ENCODE measurements at places on chromosomes 11 and 22. TPM values are rescaled to one million over a fixed set of nuclear protein-coding genes. Genes with fewer than 3 reads are reported as not detected.
A peak's percentile ranks its signal among the peaks of the same experiment; 100 is the strongest.

- no peaks in the 10 kb centered on the region for H3K36me3 ChIP-seq
- H3K27me3 ChIP-seq = no peaks in the 10 kb centered on the region
- no peak for DNase-seq
- H3K27ac ChIP-seq = no peak overlapping the region
- H3K4me1 ChIP-seq = no peaks in the 10 kb centered on the region
- H3K4me3 ChIP-seq = no peak overlapping the region
Measured at GRCh38 chr11:88036701-88037100, 138.5 kb downstream of the RAB38 start.

GRCh38 chr11:10450462-10451425 lies 4.3 kb upstream of the AMPD3 start:
- peaks cover 14% of the 10 kb centered on the region for H3K4me1 ChIP-seq
- H3K4me3 ChIP-seq = peak overlapping the region; percentile 48
- peak overlapping the region; percentile 29 for H3K27ac ChIP-seq
- H3K36me3 ChIP-seq = no peaks in the 10 kb centered on the region
- no peak for DNase-seq
- peaks cover 4% of the 10 kb centered on the region for H3K27me3 ChIP-seq

DNA sequence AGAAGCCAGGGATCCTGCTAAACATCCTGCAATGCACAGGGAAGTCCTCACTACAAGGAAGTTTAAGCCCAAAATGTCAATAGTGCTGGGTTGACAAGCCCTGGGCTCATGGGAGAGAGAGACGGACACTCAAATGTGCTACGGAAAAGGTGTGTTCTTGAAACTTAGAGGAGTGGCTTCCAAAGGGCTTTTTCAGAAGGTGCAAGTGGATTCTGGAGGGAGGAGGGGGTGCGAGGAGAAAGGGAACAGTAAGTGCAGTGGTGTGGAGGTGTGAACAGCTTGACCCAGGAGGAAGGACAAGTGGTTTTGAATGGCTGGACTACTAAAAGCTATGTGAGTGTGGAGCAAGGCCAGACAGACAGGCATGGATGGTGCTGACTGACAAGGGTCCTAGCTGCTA lies 50.4 kb upstream of the CECR2 start:
- no peak overlapping the region for H3K4me3 ChIP-seq
- DNase-seq = no peak
- H3K36me3 ChIP-seq = no peaks in the 10 kb centered on the region
- no peak overlapping the region for H3K27ac ChIP-seq
- H3K4me1 ChIP-seq = no peaks in the 10 kb centered on the region

DNA sequence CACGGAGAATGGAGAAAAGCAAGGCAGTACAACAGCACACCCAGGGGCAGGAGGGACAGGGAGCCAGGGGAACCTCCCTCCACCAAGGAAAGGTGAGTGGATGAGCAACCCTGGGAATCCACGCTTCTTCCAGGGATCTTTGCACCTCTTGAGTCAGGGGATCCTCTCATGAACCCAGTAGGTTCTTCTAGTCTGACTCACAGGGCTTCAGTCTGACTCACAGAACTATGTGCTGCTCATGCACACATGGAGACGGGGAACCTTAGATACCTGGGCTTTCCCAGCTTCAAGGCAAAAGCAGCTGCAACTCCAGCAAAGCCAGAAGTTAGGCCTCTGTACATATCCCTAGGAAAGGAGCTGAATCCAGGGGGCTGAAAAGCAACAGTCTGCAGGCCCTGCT lies 1021.4 kb upstream of the TENM4 start:
- H3K4me1 ChIP-seq = no peaks in the 10 kb centered on the region
- H3K27me3 ChIP-seq = no peaks in the 10 kb centered on the region
- no peak for DNase-seq
- no peak overlapping the region for H3K27ac ChIP-seq
- no peak overlapping the region for H3K4me3 ChIP-seq

- H3K4me3 ChIP-seq = no peak overlapping the region
- DNase-seq = no peak
- no peaks in the 10 kb centered on the region for H3K4me1 ChIP-seq
- H3K27me3 ChIP-seq = no peaks in the 10 kb centered on the region
- H3K27ac ChIP-seq = no peak overlapping the region
Measured at GRCh38 chr22:30433773-30434172, 8.2 kb downstream of the MTFP1 start.

GRCh38 chr11:32838505-32839274 lies 9.0 kb downstream of the PRRG4 start:
- no peaks in the 10 kb centered on the region for H3K4me1 ChIP-seq
- H3K27ac ChIP-seq = no peak overlapping the region
- no peak for DNase-seq
- H3K36me3 ChIP-seq = no peaks in the 10 kb centered on the region
- no peak overlapping the region for H3K4me3 ChIP-seq

DNA sequence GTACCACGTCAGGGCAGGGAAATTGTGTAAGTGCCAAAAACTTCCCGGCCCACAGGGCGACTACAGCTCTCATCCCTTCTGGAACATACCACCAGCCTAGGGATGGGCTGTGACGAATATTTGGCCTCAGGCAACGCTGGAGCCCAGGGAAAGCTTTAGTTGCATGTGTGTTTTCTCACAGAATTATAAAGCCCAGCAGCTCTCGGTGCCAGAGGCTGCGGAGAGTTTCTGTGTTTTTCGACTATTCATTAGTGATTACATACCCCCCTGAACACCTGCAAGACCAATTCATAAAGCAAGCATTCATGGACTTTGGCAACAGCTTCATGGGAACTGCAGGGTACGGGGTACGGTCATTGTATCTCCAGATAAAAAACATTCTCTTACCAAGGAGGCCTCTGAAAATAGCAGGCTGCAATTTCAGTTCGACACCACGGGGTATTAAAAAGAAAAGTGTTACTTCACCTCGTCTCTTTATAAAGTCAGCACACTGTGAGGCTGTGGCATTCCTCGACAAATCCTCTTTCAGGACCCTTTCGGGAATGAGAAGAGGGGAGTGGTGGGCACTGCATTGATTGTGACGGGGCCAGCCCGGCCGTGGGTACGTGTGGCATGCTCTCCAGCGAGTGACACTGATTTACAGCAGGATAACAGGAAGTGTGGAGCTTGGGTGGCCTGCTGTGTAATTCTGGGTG lies 243.6 kb upstream of the SORL1-AS1 start:
- no peaks in the 10 kb centered on the region for H3K36me3 ChIP-seq
- H3K27me3 ChIP-seq = peaks cover 7% of the 10 kb centered on the region
- no peak for DNase-seq
- H3K27ac ChIP-seq = no peak overlapping the region
- no peaks in the 10 kb centered on the region for H3K4me1 ChIP-seq

- no peak overlapping the region for H3K27ac ChIP-seq
- H3K4me3 ChIP-seq = no peak overlapping the region
- no peaks in the 10 kb centered on the region for H3K27me3 ChIP-seq
- H3K4me1 ChIP-seq = no peaks in the 10 kb centered on the region
Measured at GRCh38 chr11:18471995-18472394, 16.3 kb downstream of the LDHAL6A start.

DNA sequence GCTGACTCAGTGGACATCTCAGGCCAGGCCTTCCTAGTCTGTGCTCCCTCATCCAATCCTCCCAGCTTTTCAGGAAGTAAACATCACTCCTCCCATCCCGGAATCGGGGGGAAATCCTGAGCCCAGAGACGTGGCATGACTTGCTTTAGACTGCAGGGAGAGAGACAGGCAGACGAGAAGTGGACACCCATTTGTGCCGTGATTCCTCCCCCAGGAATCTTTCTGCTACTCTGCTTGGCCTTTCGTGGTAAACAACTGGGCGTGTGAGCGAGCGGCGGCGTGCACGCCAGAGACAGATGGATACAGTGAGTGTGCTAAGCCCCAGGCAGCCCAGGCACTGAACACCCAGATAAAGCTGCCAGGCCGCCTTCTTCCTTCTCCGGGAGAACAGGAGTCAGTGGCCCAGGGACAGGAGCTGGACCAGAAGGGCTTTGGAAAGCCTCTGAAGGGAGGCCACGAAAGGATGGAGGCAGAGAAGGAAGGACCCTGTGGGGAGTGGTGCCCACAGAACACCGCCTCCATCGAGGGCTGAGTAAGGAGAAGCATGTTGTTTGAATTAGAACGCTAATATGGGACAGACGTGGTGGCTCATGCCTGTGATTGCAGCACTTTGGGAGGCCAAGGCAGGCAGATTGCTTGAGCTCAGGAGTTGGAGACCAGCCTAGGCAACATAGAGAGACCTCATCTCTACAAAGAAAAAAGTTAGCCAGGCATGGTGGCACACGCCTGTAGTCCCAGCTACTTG lies 53.0 kb upstream of the PRR5 start:
- no peaks in the 10 kb centered on the region for H3K36me3 ChIP-seq
- H3K27ac ChIP-seq = no peak overlapping the region
- H3K27me3 ChIP-seq = no peaks in the 10 kb centered on the region
- no peak for DNase-seq
- no peak overlapping the region for H3K4me3 ChIP-seq

GRCh38 chr22:27719535-27720227 lies 81.9 kb downstream of the MN1 start:
- no peaks in the 10 kb centered on the region for H3K36me3 ChIP-seq
- H3K4me3 ChIP-seq = no peak overlapping the region
- no peaks in the 10 kb centered on the region for H3K4me1 ChIP-seq
- DNase-seq = no peak
- H3K27ac ChIP-seq = no peak overlapping the region

- no peaks in the 10 kb centered on the region for H3K36me3 ChIP-seq
- DNase-seq = no peak
- H3K4me1 ChIP-seq = no peaks in the 10 kb centered on the region
- H3K4me3 ChIP-seq = no peak overlapping the region
Measured at GRCh38 chr22:34814260-34815025, 251.5 kb upstream of the ISX start.

- H3K4me1 ChIP-seq = peaks cover 14% of the 10 kb centered on the region
- peaks cover 2% of the 10 kb centered on the region for H3K36me3 ChIP-seq
- H3K4me3 ChIP-seq = peak overlapping the region; percentile 81
Measured at GRCh38 chr11:59756558-59756840, 1.3 kb downstream of the STX3 start.

DNA sequence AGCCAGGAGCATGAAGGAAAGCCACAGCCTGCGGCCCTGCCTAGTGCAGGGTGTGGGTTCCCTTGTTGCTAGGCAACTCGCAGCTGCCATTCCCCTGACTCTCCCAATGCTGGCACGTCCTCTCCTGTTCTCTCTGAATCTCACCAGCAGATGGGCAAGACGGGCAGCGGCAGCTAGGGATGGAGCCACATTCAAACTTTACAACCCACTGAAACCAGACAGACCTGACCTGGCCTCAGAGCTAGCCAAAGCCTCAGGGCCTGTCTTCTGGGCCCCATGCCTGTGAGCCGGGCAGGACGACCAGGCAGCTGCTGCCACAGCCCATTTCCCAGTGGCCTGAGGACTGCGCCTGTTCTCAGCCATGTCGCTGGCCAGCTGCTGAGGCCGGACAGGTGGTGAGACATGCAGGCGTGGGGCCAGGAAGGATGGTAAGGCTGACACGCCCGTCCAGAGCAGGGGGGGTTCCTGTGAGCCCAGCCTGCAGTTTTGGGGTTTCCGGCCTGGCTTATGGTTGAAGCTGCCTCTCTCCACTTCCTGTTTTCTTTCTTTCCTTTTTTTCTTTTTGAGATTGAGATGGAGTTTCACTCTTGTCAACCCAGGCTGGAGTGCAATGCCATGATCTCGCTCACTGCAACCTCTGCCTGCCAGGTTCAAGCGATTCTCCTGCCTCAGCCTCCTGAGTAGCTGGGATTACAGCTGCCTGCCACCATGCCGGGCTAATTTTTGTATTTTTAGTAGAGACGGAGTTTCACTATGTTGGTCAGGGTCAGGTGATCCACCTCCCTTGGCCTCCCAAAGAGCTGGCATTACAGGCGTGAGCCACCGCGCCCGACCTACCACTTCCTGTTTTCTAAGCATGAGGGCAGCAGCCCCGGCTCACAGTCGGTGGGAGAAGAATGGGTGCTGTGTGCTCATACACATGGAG lies 4.1 kb downstream of the SUN2 start:
- H3K4me1 ChIP-seq = peaks cover 8% of the 10 kb centered on the region
- no peak overlapping the region for H3K4me3 ChIP-seq
- H3K27ac ChIP-seq = no peak overlapping the region
- DNase-seq = no peak
- no peaks in the 10 kb centered on the region for H3K36me3 ChIP-seq

DNA sequence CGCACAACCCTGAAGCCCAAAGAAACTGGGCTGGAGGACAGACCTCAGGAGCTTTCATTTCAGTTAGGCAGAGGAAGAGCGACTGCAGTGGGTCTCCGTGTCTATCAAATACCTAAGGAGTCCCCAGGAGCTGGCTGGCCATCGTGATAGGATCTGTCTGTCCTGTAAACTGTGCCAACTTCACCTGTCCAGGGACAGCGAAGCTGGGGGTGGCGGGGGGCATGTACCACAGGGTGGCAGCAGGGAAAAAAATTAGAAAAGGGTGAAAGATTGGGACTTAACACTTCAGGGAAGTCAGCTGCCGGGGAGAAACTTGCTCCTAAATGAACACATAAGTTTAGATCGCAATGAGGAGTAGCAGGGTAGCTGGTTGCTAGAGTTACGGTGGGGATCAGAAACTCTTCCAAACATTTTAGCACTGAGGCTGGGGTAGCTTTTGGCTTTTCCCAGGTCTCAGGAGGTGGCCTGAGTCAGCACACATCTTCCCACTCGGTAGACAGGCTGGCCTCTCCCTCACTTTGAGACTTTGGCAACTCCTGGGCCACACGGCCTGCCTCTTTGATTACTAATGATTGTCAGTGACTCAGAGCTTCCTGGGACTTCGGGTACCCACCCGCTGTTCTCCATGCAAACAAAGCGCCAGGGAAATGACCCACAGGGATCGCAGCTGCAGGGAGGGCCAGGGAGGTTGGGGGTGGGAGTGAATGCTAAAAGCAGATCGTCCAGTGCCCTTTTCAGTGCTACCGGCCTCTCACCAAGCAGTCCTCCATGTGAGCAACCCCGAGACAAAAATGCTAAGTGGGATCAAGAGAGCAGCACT lies 2.9 kb upstream of the MTFP1 start:
- peak overlapping the region; percentile 62 for H3K4me3 ChIP-seq
- H3K27me3 ChIP-seq = no peaks in the 10 kb centered on the region
- peak overlapping the region; percentile 91 for H3K27ac ChIP-seq
- DNase-seq = no peak

GRCh38 chr11:44090539-44090938 lies 4.9 kb upstream of the EXT2 start:
- no peaks in the 10 kb centered on the region for H3K27me3 ChIP-seq
- no peak for DNase-seq
- H3K36me3 ChIP-seq = no peaks in the 10 kb centered on the region
- H3K4me3 ChIP-seq = no peak overlapping the region
- H3K27ac ChIP-seq = no peak overlapping the region
- H3K4me1 ChIP-seq = peaks cover 5% of the 10 kb centered on the region

GRCh38 chr11:95092549-95093324 lies 3.1 kb downstream of the ENDOD1 start:
- H3K27ac ChIP-seq = no peak overlapping the region

Gene CEP126
- total RNA-seq = 6.6 TPM

Gene CLMP
- total RNA-seq = 1.5 TPM

Gene OR8G5
- not detected for total RNA-seq

Gene CATSPER1
- 0.15 TPM for total RNA-seq

Gene GGTLC2
- total RNA-seq = not detected

Gene PAMR1
- 0.13 TPM for total RNA-seq

Gene OR8D1
- not detected for total RNA-seq

Gene FADS2
- 679 TPM for total RNA-seq
